Epithelial cell of umbilical artery (primary cell): ENCODE measurements at places on chromosomes 7 and 10. TPM values are rescaled to one million over a fixed set of nuclear protein-coding genes. Genes with fewer than 3 reads are reported as not detected.

The FAM25A gene
- not detected in 2 replicates for total RNA-seq

The TEX36 gene
- not detected in 2 replicates for total RNA-seq

The UFSP1 gene
- total RNA-seq, result 2.9 and 5.2 TPM in 2 replicates

The CALCR gene
- not detected in 2 replicates for total RNA-seq

The PLAC9 gene
- 2.9 and 4.9 TPM in 2 replicates for total RNA-seq

The CDK14 gene
- total RNA-seq, result 14.0 and 17.9 TPM in 2 replicates

The HMX2 gene
- total RNA-seq, result not detected in 2 replicates

The DTX2 gene
- total RNA-seq, result 4.2 and 5.3 TPM in 2 replicates

The XRCC2 gene
- total RNA-seq, result 4.4 and 4.5 TPM in 2 replicates

The ARMH3 gene
- 5.8 and 10.3 TPM in 2 replicates for total RNA-seq

The UCN3 gene
- not detected in 2 replicates for total RNA-seq

The FKBP6 gene
- total RNA-seq, result not detected in 2 replicates

The AFAP1L2 gene
- 5.5 and 8.4 TPM in 2 replicates for total RNA-seq

The CCL26 gene
- total RNA-seq, result not detected in 2 replicates

The SPDYE6 gene
- not detected in 2 replicates for total RNA-seq

The CLDN3 gene
- total RNA-seq, result 0.30 and 0.32 TPM in 2 replicates

The C10orf62 gene
- not detected in 2 replicates for total RNA-seq

The ARPC1A gene
- 149 and 212 TPM in 2 replicates for total RNA-seq

The DPY19L1 gene
- total RNA-seq, result 67.2 and 70.2 TPM in 2 replicates

The SMKR1 gene
- total RNA-seq, result 0.46 TPM in 1 of 2 replicates, not detected in the other

The ERVW-1 gene
- not detected in 2 replicates for total RNA-seq
